ENCODE measurements at places on chromosomes 16 and 17.

- no peak for DNase-seq
Measured at GRCh38 chr16:70795296-70795912, 5.6 kb downstream of the VAC14 start.

GRCh38 chr16:88785106-88785924 is at the start of gene PIEZO1:
Gene PIEZO1 (minus strand): TSS chr16:88785220. CDS start chr16:88784964, 256 bp downstream.
- no peak for DNase-seq

GRCh38 chr17:21381076-21381706 is 5.0 kb downstream of the KCNJ12 start:
- no peak for DNase-seq

DNA sequence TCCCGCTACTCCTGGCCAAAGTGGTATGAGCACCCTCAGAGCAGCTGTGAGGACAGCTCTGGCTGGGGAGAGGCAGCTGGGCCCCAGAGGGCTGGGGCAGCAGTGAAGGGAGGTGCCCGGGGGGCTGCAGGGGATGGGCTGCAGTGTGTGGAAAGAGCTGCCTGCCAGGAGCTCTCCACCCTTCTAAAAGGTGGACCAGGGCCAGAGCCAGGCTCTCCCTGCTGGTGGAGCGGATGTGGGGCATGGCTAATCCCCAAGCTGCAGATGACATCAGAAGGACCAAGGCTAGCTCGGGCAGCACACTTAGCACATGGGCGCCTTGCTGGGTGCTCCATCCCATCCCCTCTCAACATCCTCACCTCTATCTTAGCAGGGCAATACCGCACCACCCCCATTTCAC is 103.1 kb downstream of the SDK2 start:
- no peak for DNase-seq

GRCh38 chr17:55710410-55710809 is 12.3 kb downstream of the TMEM100 start:
- DNase-seq, result no peak

Data from AG04449 (cell line).